ENCODE measurements at places on chromosomes 1 and 21.

DNA sequence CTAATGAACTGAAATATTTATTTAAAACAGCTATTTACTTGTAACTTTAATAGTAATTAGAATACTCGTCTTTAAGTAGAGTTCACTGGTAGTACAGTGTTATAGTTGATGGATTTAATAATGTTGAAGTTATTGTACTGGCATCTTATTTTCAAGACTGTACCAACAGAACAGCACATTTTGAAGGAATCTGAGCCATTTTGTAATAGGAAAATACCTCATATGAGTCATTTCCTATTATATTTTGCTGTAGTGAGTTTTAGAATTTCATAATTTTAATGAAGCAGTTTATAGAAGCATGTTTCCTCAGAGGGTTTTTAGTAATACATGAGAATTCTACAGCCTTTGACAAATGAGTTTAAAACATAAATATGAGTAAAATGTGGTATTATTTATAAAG is 258.3 kb downstream of the OLFM3 start:
- no peak for DNase-seq

DNA sequence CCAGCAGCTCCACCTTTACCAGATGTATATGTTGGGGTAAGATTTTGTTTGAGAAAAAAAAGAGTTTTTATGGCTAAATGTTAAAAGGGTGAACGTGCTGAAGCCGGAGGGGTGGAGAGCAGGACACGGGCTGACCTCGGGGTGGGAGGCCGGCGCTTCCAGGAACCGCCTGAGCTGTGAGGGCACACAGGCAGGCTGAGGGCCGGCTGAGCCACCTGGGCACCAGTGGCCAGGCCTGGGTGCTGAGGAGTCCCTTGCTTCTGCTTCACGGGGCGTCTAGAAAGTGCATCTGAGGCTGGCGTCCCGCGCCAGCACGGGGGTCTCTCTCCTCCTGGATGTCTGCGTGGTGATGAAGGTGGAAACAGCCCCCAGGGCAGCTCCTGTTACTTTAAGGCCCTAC is 33.6 kb upstream of the ADARB1 start:
- DNase-seq = no peak

DNA sequence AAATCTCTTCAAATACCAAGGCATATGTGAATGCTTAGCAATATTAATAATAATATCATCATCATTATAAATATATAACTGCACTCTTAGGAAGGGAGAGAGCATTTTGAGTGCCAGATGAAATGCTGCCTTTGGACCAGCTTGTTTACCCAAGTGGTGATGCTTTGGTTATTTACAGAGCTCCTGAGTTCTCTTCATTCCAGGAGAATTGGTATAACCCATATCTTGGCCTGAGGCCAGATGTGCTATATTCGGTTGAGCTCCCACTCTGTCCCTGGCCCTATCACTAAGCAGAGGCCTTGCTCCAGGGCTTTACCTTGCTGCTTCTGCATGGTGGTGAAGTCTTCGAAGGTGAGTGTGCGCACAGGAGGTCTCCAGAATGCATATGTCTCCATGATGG is 89.4 kb downstream of the TBX15 start:
- DNase-seq = no peak

GRCh38 chr1:194033646-194034045 is 847.2 kb upstream of the B3GALT2 start:
- DNase-seq = no peak

DNA sequence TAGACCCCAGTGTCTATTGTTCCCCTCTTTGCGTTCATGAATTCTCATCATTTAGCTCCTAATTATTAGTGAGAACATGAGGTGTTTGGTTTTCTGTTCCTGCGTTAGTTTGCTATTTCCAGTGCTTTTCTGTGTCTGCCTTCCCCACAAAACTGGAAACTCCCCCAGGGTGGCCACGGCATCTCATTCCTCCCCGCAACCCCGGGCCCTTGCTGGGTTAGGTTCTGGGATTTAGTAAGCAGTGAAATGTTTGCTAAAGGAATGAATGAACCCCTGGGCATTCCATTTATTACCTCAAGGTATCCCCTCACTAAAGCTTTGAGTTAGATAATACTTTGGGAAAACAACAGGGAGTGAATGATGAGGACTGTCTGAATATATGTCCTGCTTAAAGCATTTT is 142.9 kb downstream of the GLUL start:
- DNase-seq = no peak

DNA sequence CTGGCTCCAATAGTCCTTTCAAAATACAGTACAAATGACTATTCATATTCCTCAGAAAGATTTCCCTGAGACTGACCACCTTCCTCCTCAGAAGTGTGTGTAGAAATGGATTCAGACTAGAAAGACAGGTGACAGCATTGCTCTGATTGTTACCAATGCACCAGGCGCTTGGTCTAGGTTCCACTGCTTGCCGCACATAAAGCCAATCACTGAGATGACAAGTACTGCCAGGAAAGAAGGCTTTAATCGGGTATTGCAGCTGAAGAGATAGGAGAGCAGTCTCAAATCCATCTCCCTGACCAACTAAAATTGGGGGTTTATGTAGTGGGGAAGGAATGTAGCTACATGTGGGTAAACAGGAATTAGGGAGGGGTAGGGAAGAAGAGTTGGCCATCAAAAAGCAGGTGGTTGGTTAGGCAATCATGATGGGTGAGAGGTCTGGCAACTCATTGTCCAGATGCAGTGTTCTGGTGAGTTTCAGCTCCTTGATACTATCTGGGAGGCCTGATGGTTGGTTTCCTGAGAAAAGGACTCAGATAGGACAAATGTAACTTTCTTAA is 98.0 kb downstream of the KCNH1 start:
- no peak for DNase-seq

DNA sequence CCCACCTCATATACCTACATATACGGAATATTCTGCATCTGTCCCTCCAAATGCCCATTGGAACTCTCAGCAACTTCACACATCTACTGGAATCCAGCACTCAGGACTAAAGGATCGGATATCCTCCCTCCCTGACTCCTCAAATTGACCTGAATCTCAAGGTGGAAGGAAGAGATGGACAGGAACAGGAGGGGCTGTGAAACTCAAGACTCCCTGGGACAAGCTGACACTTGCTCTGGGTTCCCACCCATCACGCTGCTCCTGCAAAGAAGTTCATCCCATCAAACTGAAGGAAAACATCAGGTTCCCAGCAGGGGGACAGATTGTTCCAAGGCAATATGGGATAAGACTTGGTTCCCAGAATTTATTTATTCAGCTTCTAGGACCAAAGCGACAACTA is 30.3 kb upstream of the TIAM1 start:
- no peak for DNase-seq
